ENCODE measurements at places on chromosomes 1 and 21.

DNA sequence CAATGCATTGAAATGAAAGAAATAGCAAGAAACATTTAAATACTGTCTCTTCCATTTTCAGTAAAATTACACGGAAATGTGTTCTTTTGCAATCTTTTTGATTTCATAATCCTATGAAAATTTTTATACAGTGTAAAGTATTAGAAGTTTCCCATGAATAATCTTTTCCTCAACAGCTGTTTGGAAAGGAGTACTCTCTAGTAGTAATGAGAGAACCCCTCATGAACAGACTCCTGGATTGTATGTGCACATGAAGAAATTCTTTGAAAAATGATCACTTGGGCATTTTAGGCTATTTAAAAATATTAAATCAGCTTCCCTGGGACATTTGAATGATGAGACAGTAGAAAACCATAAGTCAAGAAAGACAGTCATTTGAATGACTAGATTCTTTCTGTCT is 64.4 kb downstream of the LHX9 start:
- no peak for DNase-seq

DNA sequence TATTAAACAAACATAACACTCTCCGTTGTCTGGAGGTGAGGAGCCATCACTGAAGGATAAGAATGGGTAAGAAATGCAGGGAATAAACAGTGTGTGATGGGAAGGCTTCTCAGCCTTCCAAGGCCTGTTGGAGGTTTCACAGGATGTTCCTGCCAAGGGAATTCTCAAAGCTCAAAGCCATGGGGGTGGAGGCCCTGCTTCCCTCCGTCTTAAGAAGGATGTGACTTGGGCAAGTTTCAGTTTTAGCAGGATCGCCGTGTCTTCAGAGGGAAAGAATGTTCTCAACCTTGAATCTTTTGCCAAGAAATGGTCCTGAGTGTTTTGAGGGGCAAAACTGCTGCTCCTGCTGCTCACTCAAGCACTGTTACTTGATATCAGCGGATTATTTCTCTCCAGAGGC is 41.7 kb upstream of the IL20 start:
- DNase-seq, result no peak

- DNase-seq, result no peak
Measured at GRCh38 chr1:172500207-172500606, 32.7 kb upstream of the SUCO start.

DNA sequence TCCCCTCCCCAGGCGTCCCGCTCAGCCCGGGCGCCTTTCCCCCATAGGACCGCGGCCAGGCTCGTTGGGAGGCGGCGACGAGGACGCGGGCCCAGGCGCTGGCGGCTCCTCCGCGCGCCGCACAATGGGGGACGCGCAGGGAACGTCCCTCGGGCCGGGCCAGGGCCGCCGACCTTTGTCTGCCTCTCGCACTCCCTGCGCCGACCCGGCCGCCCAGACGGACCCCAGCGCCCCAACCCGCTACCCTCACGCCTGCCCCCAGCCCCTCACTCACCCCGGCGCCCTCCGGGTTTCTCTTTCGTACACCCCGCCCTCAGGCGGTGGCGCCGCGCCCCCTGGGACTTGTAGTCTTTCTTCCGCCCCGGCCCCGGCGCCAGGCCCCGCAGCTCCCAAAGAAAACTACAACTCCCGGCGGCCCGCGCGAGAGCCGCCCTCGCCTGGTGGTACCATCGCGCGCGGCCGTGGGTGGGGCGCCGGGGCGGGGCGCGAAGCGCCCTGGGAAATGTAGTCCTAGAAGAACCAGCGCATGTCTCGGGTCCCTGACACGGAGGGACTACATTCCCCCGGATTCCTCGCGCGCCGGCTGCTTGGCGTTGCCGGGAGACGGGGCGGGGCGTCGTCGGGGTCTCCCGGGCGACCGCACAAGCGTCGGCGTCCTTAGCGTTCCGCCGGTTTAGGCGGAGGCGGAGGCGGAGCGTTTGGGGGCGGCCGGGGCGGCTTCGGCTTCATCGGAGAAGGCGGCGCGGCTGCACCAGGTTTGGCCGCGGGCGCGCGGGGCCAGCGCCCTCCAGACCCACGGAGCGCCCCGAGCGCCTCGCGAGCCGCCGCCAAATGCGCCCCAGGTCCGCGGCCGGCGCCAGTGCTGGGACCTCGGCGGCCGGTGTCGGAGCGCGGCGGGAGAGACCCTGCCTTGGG is at the start of gene C1orf159:
TSS of gene C1orf159 (minus strand) at position 304 of the 915 bp plus-strand sequence. CDS start 24,546 bp downstream, outside the sequence.
- DNase-seq, result peak; percentile 98

DNA sequence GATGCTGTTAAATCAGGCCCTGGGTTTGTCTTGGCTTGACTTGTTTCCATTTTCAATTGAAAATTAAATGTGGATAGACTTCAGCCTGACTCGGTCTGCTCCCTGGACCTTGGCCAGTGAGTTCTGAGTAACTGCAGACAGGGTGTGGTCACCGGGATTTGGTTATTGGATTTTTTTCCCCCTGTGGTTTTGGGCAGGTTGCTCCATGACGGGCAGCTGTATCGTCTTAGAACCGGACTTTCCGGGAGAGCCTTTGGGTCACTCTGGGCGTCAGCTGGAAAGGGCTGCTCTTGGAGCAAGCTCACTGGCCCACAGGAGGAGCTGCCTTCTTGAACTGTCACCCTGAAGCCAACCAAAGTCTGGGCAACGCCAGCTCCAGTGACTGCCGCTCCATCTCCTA is 75.0 kb downstream of the CLIC6 start:
- DNase-seq, result no peak

GRCh38 chr1:82401116-82401515 is 600.4 kb downstream of the ADGRL2 start:
- DNase-seq, result no peak

DNA sequence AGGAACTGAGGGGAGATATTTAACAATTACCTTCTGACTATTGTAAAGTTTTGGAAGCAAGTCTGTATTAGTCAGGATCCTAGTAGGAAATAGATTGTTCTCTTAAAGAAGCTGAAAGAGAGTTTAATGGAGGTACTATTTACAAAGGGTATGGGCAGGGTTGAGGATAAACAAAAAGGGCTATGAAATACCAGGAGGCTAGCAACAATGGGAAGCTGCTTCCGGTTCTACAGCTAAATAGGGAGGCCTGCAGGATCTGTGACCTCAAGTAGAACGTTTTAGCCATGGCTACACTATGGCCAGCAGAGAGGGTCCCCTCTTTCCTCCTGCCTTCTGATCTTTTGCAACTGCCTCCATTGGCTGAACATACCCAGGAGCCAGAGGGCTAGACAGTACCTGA is 117.7 kb downstream of the PDE4B start:
- no peak for DNase-seq

DNA sequence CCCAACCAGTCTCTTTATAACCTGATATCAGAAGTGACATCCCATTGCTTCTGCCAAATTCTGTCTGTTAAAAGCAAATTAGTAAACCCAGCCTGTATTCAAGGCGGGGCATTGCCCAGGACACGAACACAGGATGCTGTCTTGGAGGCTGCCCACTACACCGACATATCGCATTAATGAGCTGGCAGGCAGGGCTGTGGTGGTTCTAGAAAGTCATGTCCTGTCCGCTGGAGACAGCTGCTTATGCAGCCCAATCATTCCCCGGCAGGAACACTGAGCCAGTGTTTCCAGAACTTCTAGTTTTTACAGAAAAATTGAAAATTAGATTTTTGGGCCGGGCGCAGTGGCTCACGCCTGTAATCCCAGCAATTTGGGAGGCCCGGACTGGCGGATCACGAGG is 19.3 kb downstream of the C1orf167 start:
- no peak for DNase-seq

GRCh38 chr1:150764617-150765101 is 919 bp downstream of the CTSS start:
- peak; percentile 50 for DNase-seq

DNA sequence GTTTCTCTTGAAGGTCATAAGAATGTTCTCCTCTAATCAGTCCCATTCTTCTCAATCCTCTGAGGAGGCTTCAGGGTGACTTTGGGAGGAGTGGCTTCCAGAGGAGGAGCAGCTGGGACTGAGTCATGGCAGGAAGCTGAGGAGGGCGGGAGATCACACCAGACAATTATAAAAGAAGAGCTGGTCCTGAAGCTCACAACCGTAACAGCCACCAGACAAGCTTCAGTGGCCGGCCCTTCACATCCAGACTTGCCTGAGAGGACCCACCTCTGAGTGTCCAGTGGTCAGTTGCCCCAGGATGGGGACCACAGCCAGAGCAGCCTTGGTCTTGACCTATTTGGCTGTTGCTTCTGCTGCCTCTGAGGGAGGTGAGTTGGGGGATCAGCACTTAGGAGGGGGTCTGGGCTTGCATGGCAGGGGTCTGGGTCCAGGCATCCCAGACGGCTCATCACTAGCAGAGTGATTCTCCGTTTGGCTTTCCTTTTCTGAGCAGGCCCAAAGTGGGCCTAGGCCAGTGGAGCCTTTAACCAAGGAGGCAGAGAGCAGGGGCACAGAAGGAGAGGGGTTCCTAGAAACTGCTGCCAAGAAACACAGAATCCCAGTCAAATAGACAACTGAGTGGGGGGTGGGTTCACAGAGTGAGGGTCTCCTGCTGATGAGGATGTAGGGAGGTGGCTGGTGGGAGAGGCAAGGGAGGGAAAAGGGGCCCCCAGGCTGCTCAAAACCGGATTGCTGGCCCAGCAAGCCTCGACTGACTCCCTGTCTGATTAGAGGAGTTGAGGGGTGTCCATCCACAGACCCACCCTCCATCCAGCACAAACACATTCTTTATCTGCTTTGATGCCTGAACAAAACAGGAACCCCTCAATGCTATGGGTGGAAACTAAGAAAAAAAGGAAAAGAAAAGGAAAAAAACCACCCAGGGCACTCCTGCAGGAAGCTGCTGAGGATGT is at the start of gene ECM1:
TSS of gene ECM1 (plus strand) at position 198 of the 953 bp plus-strand sequence. CDS start at position 299, 101 bp downstream.
- DNase-seq, result peak; percentile 73

GRCh38 chr1:157312082-157312812 is 174.1 kb upstream of the ETV3 start:
- peak; percentile 71 for DNase-seq

DNA sequence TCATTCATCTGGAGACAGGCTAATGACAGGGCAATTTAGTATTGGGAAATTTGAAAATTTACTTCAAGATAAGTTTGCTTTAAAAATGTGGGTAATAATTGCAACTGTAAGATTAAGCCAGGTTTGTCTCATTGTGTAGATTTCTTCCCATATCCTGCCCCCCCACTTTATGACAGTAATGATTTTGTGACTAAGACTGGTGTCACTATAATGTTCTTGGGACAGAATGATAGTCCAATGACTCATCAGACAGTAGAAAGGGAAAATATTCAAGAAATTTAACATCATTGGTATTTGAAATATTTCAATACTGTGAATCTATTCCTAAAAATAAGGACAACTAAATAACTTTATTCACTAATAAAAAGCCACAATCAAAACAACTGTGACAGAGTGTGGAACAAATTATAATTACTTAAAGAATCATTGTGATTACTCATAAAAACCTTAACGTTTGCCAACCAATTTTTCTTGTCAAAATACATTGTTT is 36.7 kb downstream of the FH start:
- no peak for DNase-seq

GRCh38 chr1:167541003-167541402 is 12.6 kb downstream of the CREG1 start:
- no peak for DNase-seq

DNA sequence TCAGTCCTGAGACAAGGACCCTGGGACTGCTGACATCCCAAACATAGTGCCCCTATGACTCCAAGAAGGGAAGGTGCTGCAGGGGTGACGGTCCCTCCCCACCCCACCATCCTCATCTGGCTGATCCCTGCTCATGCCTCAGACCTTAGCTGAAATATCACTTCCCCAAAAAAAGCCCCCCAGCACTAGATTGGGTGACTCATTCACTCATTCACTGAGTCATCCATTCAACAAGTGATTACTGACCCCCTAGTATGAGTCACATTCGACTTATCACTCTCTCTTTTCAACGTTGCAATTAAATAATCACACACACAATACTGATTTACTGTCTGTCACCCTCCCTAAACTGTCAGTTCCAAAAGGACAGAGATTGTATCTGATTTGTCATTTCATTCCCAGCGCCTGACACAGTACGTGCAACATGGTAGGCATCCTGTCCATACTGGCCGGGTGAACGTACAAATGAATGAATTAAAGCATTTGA is 48.6 kb downstream of the HIVEP3 start:
- peak; percentile 54 for DNase-seq

DNA sequence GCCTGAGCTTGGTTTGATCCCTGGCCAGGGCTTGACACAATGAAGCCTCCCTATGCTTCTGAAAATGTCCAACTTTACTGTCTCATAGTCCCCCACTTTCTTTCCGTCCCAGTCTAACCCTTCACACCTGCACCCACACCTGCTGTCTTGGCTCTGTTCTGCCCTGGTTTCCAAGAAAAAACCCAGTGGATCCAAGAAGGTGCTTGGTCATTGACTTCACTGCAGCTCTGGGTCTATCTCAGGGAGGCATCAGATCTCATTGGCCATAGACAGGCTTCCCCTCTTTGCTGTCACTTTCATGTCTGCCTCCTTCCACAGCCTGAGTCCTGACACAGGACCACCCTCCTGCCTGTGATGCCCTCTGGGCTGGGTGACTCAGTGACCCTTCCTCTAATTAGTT is 37.8 kb upstream of the ETV3 start:
- DNase-seq, result no peak

- DNase-seq, result no peak
Measured at GRCh38 chr21:14040386-14040785, 170.4 kb downstream of the LIPI start.

DNA sequence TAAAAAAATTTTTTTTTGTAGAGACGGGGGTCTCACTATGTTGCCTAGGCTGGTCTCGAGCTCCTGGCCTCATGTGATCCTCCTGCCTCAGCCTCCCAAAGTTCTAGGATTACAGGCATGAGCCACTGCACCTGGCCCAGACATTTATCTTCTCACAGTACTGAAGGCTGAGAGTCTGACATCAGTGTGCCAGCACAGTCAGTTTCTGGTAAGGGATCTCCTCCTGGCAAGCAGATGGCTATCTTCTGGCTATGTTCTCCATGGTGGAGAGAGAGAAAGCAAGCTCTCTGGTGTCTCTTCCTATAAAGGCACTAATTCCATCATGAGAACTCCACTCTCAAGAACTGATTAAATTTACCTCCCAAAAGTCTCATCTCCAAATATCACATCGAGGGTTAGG is 57.8 kb upstream of the C1orf185 start:
- DNase-seq, result peak; percentile 2

GRCh38 chr21:33670076-33670978 is 28.0 kb downstream of the ITSN1 start:
- DNase-seq, result no peak

DNA sequence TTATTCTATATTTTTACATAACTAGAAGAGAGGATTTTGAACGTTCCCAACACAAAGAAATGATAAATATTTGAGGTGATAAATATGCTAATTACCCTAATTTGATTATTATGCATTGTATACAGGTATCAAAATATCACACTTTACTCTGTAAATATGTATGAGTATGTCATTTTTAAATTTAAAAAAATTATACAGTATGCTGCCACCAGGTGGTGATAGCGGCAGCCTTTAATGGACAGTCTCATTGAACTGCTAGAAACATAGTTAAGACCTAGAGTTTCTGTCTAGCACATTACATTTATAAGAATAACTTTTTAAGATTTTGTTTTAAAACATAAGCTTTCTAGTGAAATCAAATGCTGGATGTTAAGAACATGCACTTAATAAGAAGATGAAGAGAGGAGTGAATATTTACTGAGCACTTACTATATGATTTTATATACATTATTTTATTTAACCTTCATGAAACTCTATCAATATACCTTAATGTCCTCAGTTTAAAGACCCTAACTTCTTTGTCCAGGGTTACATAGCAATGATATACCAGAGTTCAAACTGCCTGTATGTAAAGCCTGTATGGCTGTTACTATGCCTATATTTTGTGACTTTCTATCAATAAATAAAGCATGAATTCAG is 207.1 kb downstream of the NUF2 start:
- DNase-seq, result peak; percentile 60

GRCh38 chr1:169108863-169109560 is 2.5 kb downstream of the ATP1B1 start:
- DNase-seq, result peak; percentile 85

All from hematopoietic multipotent progenitor cell treated with erythropoietin and hydrocortisone succinate and interleukin-3 and kit ligand, for 4 days (in vitro differentiated cells).